KBM-7 (cell line): ENCODE measurements at places on chromosomes 7 and 10.
A peak's percentile ranks its signal among the peaks of the same experiment; 100 is the strongest.

GRCh38 chr7:66518151-66518691 is 110.5 kb upstream of the KCTD7 start:
- no peak for DNase-seq

- DNase-seq, result no peak
These were observed 230.1 kb downstream of the TCERG1L start for GRCh38 chr10:131081376-131081775.

DNA sequence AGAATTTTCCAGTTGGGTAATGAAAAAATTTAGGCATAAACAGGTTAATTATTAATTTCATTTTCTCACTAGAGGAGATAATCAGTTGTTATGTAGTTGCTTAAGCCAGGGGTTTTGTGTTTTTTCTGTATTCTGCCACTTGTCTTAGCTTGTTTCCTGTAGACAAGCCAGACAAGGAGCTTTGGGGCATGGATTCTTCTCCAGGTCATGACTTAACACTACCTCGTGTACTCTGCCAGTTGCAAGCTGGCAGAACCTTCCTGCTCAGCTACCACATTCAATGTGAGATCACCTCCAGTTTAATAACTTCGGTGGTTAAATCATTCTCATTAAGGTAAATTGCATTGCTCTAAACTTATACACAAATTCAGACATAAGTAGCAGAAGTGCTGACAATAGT is 1.8 kb downstream of the CCM2 start:
- no peak for DNase-seq

- peak; percentile 14 for DNase-seq
These were observed 1.0 kb upstream of the KNDC1 start for GRCh38 chr10:133158756-133159610.

DNA sequence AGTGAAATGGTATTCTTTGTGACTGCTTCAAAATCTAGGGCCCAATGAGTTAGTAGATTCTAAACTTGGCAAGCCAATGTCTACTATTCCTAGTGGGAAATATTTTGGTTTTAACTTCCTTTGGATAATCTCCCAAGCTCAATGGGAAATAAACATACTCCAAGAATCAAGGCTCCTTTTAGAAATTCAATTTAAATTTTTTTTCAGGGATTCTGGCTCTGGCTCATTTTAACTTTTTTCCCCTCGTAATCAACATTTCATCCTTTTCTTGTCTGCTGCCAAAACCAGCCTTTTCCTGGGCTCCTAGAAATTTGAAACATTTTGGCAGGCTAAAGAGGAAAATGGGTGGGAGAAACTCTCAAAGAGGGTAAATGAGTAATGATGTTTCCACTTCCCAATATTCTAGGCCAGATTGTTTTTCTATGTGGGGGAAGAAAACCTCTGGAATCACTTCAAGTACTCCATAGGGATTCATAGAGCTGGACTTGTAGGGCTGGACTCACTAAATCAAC is 85.6 kb upstream of the AGR3 start:
- no peak for DNase-seq

- no peak for DNase-seq
These were observed 161.4 kb downstream of the CCDC3 start for GRCh38 chr10:12839941-12840611.

- DNase-seq, result peak; percentile 66
These were observed 10.4 kb downstream of the JCAD start for GRCh38 chr10:30048768-30049517.

- no peak for DNase-seq
These were observed 47.4 kb upstream of the SLC29A3 start for GRCh38 chr10:71271662-71272055.

- no peak for DNase-seq
These were observed 40.3 kb downstream of the SLC25A28 start for GRCh38 chr10:99579971-99580370.

DNA sequence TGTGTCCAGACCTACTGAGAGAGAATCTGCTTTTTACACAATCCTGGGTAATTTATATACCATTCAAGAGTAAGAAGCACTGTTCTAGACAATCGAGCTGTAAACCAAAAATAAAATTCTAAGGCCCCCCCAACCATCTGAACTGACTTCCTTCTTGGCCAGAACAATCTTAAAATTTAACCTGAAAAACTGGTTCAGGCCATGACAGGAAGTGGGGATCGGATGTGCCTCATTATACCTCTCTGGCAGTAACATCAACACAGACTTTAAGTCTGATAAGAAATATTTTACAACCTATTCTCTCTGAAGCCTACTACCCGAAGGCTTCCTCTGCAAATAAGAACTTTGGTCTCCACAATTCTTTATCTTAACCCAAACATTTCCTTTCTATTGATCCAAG is 75.2 kb upstream of the KIF5B start:
- peak; percentile 89 for DNase-seq

DNA sequence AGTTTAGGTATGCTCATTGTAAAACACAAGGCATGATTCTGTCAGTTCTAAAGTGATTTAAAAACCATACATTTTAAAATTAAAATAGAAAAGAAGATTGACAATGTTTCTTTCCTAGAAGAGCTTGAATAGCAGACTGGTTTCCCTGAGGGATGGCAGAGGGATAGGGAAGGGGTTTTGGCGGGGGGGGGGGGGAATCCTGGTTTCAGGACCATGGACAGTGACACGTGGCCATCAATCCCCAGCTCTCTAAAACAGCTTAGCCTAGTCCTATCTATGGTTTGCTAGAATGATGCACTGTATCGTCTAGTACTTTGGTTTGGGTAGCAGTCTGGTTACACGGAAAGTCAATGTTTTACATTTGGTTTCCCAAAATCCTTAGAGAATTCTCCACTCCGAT is 88.7 kb downstream of the PHYHIPL start:
- DNase-seq, result no peak

DNA sequence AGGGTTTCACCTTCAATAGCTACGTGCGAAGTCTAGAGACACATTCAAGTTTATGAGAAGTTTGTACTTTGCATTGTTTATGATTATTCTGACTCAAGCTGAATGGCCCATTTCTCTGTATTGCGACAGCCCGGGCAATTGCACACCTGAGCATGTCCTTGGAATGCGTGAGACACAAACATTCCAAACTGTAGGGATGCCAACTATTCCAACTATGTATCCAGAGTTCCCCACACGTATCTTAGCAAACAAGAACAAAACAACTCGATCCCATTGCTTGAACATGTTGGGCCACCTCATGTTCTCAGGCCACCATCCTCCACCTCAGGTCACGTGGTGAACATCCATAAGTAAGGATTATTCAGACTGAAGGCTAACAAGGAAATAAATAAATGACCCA is 51.4 kb upstream of the EGFR start:
- DNase-seq, result no peak

DNA sequence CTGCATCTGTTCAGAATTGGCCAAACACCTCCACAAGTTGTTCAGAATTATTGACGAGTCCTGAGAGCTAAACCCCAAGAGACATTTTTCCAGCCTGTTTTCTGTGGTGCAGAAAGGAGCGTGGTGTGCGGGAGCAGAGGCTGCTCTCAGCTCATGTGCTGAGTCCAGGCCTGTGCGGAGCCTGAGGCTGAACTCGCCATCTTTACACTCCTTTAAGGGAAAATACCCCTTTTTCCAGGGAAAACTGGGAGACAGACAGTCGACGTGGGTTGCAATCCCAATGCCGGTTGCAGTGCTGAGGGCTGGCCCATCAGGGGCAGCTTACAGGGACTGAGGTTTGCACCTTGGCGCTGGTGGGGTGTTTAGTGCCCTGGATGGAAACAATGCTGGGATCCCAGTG is 112.2 kb downstream of the ADARB2 start:
- no peak for DNase-seq

- DNase-seq, result no peak
These were observed 21.8 kb upstream of the MYL7 start for GRCh38 chr7:44162785-44163395.

- no peak for DNase-seq
These were observed 78.4 kb downstream of the SLC16A9 start for GRCh38 chr10:59631237-59631636.

DNA sequence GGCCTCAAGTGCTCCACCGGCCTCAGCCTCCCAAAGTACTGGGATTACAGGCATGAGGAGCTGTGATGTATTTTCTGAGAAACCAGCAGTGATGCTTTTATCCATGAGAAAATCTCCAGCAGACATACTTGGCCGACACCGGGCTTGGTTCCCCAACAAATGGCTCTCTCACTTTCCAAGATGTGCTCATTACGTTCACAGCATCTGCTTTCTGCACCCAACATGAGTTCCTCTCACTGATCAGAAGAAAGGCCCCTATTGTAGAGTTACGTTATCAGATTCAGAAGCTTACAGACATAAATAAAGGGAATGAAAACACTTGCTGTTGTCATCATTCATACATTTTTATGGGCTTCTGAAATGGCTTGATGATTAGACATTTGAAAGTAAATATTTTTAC is 95.0 kb downstream of the CALD1 start:
- no peak for DNase-seq

DNA sequence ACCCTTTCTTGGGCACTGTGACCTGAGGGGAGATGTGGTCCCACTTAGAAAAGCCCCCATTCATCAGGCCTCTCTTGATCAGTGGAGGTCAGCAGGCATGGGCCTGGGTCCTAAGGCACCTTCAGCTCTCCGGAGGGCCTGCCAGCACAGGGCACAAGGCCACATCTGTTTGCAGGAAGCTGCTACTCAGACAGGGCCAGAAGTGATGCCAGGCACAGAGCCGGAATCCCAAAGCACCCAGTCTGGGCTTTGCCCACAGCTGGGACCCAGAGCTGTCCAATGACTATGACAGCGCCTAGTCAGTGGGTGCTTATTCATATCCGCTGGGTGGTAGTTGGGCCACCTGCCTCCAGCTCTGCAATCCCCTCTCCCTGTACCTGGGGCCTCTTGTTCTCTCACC is 63.2 kb upstream of the ELN start:
- DNase-seq, result no peak

DNA sequence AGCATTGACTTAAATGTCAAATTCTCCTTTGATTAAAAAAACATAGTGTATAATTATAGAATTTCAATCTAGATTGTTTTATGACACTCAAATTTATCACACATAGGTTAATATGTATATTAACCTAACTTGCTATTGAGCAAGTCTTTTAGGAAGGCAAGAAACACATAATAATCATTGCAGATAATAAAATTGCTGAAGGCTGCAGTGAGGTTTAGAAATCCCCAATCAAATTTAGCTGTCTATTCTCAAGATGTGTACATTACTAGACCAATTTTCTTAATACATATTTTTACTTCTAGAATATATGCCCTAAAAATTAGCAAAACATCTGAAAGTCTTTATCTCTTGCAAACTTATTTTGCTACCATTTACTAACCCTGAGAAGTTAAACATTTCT is 34.9 kb upstream of the SEMA3D start:
- DNase-seq, result no peak

GRCh38 chr10:115818012-115818411 is 455.0 kb downstream of the GFRA1 start:
- no peak for DNase-seq

- DNase-seq, result no peak
These were observed 13.1 kb upstream of the TMEM213 start for GRCh38 chr7:138784692-138785091.

- no peak for DNase-seq
These were observed 128.8 kb upstream of the FAM20C start for GRCh38 chr7:63521-64021.
